DMS79 treated with DMSO at 0.1 percent for 48 hours (cell line): ENCODE measurements at places on chromosomes 7 and 10.

- DNase-seq, result no peak
Observed at GRCh38 chr10:116203661-116204060, 69.3 kb downstream of the GFRA1 start.

DNA sequence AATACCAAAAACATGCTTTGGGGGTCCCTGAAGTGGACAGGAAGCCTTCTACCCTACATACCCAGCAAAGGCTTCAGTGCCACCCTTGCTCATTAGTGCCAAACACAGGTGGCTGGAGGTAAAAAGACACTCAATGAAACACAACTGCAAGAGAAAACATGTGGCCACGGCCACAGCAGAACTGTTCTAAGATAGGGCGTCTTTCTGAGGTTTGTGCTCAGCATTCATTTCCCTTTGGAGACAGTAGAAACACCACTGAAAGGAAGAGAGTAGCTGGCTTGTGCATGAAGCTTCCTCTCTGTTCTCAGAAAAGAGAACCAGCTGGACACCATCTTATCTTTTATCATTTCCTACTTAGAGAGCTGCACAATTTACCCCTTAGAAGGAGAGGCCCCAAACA lies 143.0 kb downstream of the PLXNA4 start:
- DNase-seq, result no peak

- DNase-seq, result no peak
Observed at GRCh38 chr10:95423164-95424005, 132.6 kb upstream of the PDLIM1 start.

DNA sequence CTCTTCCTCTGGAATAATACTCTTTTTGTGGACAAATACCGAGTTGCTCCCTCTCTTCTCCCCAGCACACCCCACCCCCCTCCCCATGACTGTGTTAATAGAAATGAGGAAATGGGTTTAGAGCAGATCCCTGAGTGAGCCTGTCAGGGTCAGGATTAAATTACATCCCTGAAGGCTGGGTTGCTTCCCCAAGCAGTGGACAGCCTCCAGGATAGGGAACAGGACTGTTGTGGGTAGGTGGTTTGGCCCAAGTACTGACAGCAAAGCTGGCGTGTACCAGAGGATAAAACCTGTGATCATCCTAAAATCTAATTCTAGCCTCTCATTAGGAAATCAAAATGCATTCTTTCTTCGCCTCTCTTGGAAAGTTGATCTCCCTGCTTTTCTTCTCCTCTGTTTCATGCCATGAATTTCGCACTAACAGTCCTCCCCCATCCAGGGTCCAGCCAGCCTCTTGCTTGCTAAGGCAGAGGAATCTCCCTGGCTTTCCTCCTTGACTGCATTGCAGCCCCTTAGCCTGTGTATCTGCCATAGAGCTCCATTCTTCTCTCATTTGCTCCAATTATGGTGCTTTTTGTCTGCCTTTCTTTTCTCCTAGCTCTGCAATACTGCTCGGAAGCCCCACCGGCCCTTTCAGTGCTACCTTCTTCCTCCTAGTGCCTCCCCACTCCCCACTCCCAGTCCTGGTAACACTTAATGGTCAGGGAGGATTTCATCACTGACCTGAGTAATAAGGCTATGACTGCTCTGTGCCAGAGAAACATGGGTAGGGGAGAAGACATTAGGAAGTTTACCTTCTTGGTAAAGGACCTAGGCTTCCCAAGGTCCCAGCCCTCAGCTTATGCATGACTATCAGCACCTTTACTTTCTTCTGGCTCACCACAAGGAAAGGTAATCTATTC lies 8.4 kb downstream of the LRRC4 start:
- DNase-seq, result no peak

- no peak for DNase-seq
Observed at GRCh38 chr7:116403265-116403664, 96.3 kb upstream of the CAV2 start.

GRCh38 chr10:12048547-12048946 lies 5.9 kb upstream of the UPF2 start:
- no peak for DNase-seq

GRCh38 chr7:23315366-23315765 lies 16.2 kb downstream of the MALSU1 start:
- no peak for DNase-seq

DNA sequence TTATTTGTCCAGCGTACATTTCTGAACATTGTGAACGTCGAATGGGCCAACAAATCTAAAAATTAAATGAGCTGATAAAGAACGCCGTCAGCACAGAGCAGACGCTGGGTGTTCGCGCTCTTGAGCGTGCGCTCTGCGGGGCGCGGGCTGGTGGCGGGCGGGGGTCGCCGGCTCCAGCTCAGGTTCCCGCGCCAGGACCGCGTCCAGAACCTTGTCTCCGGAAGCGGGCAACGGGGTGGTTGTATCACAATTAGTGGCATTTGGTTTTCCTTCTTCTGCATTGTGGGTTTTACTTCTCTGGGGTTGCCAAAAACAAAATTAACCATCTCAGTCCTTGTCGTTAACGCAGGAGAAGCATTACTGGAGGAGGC lies 2.4 kb downstream of the CYP2E1 start:
- DNase-seq, result no peak

DNA sequence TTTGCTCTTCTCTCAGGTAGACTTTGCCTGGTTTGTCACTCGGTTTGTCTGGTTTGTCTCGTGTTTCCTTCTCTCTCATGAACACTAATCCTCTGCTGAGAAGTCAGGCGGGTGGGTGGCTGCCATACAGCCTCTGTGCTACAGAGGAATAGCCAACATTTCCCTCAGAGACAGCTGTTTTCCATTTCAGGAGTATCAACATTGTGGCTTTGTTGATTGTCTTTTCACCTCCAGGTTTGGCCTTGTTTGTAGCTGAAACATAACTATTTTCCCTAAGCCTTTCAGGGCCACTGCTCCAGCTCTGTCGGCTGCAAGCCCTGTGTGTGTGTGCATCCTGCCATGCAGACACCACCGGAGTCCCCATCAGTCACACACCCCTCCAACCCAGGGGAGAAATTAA lies 122.8 kb downstream of the BAMBI start:
- DNase-seq, result no peak

- DNase-seq, result no peak
Observed at GRCh38 chr10:114472877-114473253, 68.6 kb upstream of the AFAP1L2 start.

- DNase-seq, result no peak
Observed at GRCh38 chr10:8590518-8590917, 536.0 kb downstream of the GATA3 start.

DNA sequence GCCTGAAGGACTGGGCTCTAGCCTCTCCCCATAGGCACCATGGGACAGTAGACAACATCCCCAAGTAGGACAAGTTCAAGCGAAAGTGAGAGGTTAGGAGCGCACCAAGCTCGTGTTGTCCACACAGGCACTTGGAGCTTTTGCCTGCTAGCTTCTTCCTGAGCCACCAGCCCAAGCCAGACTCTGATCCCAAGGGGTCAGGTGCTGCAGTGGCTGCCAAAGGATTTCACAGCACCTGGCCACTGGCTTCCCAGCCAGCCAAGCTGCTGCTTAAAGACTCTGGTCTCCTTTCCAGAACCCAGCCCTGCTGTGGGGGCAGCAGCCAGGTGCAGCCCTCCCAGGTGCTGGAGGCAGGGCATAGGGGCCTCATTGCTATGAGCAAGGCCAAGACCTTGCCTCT lies 33.0 kb upstream of the UNC5B start:
- DNase-seq, result no peak

DNA sequence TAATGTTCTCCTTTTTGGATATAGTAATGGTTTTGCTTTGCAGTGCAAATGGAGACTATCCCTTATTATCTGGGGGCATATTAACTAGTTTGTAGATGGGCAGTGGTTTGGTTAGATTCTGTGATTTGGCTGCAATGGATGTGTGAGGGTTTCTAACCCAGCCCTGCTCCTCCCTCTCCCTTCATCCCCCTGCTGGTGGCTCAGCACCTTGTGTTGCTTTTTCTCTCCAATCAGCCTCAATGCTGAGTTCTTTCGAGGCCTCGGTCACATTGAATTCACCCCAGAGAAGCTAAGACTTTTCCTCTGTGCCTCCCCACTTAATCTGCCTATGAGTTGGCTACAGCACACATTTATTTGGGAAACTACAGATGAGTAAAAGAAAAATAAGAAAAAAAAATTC lies 120.0 kb downstream of the MALRD1 start:
- DNase-seq, result no peak

DNA sequence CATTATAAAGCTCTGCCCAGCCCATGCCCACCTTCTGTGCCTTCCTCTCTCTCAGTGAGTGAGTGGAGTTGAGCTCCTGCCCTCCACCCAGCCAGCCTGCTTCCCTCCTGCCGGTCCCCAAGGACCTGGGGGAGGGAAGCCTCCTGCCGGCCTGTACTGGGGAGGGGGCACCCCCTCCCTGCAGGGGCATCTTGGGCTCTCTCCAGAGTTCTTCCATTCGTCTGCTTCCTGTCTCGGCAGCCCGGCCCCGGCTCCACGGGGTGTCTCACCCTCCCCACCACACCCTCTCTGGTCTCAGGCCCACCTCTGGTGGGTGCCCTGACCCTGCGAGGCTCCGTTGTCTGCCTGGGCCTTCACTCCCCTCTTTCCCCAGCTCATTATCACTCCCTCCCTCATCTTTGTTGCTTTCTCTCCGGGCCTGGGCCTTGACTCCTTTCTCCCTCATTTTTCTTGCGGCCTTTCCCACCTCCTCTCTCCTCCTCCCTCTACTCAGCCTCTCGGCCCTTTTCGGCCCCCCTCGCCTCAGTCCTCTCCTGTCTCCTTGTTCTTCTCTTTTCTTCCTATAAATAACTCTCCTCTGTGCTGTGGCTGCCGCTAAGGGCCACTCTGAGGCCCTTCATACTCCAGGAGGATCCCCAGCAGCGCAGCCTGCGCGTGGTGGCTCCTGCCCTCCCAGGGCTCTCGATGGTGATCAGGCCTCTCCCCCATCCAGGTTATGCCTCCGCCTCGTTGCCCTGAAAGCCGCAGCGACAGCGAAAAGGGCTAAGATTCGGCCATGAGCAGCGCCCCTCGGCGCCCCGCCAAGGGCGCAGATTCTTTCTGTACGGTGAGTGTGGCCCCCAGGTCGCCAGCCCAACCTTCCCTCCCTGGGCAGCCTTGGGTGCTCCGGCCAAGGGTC lies 2.1 kb downstream of the SLC4A2 start:
- DNase-seq, result no peak

- no peak for DNase-seq
Observed at GRCh38 chr7:86966916-86967315, 92.5 kb downstream of the ELAPOR2 start.

GRCh38 chr10:101835362-101835761 lies 8.2 kb downstream of the KCNIP2 start:
- no peak for DNase-seq

DNA sequence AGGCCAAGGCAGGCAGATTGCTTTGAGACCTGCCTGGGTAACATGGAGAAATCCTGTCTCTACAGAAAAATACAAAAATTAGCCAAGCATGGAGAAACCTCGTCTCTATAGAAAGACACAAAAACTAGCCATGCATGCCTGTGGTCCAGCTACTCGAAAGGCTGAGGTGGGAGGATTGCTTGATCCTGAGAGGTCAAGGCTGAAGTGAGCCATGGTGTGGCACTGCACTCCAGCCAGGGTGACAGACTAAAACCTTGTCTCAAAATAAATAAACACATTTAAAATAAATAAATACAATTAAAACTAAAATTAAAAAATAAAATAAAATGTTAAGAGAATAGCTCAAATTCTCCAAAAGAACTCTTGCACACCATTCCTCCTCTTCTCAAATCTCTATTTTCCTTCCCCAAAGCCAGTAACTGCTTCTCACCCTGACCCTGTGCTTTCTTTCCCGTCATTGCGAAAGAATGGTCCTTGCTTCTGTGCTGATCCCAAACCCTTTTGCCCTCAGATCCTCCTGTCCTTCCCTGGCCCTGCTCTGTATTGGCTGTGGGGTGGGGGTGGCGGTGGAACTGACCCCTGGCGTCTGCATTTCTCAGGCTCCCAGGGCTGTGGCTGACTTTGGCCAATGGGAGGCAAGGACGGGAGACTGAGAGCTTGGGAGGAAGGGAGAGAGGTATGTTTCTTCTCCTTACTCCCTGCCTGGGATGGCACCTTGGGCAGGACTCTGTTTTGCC lies 12.4 kb downstream of the SRGN start:
- no peak for DNase-seq

DNA sequence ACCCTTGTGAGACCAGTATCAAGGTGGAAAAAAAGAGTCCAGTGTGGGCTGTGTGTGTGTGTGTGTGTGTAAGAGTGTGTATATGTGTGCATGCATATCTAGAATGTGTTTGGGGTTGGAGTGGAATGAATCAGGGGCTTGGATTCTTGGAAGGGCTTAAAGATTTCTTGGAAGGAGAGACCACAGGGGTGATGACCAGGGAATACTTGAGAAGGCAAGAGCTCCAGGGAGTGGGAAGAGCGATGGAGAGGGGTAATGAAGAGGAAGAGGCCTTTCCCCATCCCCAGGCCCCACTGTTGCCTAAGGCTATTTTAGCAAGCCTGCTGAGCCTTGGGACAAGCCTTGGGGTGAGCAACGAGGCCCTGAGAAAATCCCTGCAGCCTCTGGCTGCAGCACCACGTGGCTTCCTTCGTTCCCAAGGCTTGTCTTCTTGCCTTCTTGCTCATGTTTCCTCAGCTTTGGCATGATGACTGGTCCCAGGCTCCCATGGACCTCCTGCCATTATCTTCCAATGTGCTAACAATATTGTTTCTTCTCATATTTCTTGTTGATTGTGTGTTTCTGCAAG lies 663.4 kb downstream of the INHBA start:
- DNase-seq, result no peak

GRCh38 chr10:13865758-13866491 lies 279.2 kb downstream of the PRPF18 start:
- DNase-seq, result no peak

DNA sequence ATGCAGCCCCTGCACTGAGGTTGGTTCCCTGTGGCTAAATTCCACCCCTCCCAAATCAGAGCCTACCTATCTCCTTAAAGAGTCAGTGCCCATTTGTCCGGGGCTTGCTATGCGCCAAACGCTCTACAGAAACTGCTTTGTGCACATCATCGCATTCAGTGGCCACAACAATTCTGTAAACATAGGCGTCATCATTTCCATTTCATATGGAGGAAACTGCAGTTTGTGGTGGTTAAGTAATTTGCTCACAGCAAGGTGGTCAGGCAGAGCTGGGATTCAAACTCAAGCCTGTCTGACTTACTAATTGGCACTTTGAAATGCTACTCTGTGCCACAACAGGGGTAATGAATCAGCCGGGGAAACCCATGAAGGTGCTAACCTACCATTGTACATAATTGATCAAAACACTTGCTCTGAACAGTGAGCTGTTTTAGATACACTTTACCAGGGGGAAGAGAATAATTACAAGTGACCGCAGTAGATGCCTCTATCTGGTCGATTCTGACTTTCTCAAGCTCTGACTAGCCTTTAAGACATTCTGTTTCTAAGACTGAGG lies 775.5 kb downstream of the LRMDA start:
- DNase-seq, result no peak

GRCh38 chr7:35695473-35695850 lies 527 bp upstream of the HERPUD2 start:
- no peak for DNase-seq

- DNase-seq, result no peak
Observed at GRCh38 chr10:74593470-74593869, 232.9 kb upstream of the KAT6B start.

DNA sequence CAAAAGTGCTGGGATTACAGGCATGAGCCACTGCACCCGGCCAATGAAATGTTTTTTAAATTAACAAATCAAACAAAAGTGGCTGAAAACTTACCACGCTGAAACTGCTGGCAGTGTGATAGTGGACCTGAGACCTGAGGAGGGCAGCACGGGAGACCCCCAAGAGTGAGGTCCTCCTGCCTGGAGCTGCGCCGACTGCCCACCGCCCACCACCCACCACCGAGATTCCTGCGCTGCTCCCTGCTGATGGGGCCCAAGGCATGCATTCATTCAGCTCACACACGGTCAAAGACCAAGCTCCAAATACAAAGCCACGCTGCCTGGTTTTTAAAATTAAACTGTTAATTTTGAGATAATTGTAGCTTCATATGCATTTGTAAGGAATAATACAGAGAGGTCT lies 16.4 kb upstream of the LARP4B start:
- DNase-seq, result no peak
